CD8-positive, alpha-beta memory T cell (primary cell): ENCODE measurements at places on chromosomes 5 and 9.

- DNase-seq: no peak
These were observed 75.5 kb downstream of the MAPKAP1 start for GRCh38 chr9:125631391-125632085.

- no peak for DNase-seq
These were observed 195.6 kb downstream of the DEPDC1B start for GRCh38 chr5:60504342-60504741.

- DNase-seq: no peak
These were observed 100.6 kb downstream of the KIAA0825 start for GRCh38 chr5:94517490-94518488.

DNA sequence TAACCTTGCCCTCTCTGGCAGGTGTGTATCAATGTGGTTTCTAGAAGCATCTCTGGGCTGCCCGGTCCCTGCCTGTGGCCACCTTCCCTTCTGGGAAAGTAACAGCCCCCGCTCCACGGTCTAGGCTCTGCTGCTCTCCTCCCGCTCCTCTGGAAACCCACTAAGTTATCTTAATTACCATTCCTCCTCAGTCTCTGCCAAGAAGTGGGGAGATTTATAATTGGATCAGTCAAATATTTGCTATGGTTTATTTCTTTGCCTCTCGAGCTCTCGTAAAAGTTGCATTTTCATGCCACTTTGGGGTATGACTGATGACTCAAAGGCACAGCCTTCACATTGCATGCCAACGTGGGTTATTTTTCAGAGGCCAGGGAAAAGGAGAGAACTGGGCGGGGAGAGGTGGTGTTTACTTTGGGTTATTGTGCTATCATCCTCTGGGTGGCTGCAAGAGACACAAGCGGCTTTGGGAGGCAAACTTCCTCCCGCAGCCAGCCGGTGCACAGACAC lies 205.3 kb upstream of the WWC1 start:
- DNase-seq: no peak

- DNase-seq: no peak
These were observed 11.6 kb upstream of the WHRN start for GRCh38 chr9:114516913-114517312.

GRCh38 chr5:83145882-83146331 lies 68.6 kb downstream of the XRCC4 start:
- no peak for DNase-seq

- DNase-seq: no peak
These were observed 44.1 kb upstream of the PDE4D start for GRCh38 chr5:59937633-59938032.

DNA sequence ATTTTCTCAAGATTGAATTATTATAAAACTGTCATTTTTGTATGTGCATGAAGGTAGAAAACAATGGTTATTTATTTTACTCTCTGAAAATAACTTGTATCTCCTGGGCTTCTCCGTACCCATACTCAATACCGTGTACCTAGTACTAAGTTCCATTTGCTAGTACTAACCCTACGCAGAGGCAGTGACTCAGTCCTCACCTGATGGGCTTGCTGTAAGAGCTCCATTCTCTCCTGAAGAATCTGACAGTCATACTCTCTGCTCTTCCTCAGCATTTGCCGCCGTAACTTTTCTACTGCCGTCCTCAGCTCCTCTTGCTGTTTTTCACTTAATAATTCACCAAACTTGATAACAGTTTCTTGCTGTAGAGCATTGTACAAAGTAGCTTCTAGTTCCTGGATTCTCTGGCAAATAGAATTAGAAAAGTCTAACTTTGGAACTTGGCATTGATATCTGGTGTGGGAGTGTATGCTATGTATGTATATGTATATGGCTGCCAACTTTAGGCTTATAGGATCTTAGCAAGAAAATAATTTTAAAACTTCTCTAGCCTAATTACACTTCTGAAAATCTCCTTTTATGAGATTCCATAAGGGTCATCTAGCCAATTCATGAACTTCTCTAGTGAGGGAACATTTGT lies 108.0 kb upstream of the DPYSL3 start:
- no peak for DNase-seq

- no peak for DNase-seq
These were observed 2.5 kb upstream of the LMX1B start for GRCh38 chr9:126611193-126611591.

DNA sequence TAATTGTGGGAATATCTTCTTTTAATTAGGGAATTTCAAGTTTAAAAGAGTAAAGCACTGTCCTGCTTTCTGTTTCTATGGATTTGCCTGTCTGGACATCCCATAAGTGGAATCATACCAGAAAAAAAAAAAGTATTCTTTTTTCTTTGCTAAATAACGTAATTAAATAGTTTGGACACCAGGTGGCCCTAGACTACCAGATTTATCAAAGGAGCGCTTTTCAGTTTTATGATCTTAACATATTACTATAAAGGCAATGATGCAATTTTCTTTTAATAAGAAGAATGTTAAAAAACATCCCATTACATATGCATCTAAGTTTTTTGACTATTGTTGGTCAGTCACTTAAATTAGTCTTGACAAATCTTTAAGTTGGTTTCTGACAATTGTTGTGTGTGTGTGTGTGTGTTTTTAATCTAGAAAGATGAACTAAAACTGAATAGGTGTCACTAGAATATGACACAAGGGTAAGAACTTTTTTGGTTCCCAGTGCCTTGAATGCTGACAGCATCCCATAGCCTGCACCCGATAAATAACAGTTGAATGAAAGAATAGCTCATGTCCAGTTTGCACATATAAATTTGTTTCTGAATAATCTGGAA lies 49.5 kb downstream of the C5orf22 start:
- DNase-seq: no peak

GRCh38 chr5:6722015-6722414 lies 8.8 kb downstream of the TENT4A start:
- no peak for DNase-seq

- DNase-seq: no peak
These were observed 75.0 kb upstream of the FCN1 start for GRCh38 chr9:134992755-134993124.
